ENCODE measurements at places on chromosomes 5 and 9.
A peak's percentile ranks its signal among the peaks of the same experiment; 100 is the strongest.

- DNase-seq = no peak
Measured at GRCh38 chr9:100689635-100690034, 111.8 kb downstream of the CAVIN4 start.

- DNase-seq = no peak
Measured at GRCh38 chr5:89418407-89419085, 535.6 kb upstream of the MEF2C start.

GRCh38 chr5:167057665-167058064 lies 1233.8 kb upstream of the WWC1 start:
- DNase-seq = no peak

DNA sequence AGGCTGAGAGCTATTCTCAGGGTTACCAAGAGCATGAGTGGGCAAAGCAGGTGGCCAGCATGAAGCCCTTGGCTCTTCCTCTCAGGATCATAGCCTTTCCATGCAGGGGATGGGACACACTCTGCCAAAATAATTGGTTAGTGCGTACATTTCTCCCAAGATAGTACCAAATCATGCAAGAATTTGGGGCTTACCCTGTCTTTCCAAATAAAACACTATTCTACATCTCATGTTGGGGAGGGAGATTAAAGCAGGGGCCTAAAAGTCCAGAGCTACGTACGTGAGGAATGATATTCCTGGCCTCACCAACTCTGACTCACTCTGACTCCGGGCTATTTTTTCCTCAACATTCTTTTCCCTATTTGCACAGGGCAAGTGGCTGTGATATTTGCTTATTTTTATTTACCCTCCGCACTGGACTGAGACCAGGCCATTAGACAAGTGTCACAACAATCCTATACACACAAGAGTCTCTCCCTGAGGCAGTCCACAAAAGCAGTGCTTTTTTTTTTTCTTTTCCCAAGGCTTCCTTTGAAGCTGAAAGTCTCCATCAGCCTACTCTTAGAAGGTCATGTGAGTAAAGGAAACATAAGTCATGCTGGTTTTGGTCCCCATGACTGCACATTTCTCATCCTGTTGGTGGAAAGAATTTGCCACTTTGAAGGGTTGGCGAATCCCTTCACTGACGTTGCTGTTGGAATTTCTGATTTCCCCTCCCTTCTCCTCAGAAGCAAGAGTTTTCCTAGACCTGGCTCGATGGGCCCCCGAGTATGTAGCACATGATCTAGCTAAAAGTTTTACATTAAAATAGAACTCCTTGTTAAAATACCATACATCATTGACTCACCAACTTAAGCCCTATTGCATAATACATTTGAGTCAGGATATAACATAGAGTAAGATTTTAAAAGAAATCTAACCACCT lies 40.0 kb downstream of the TMEM252 start:
- DNase-seq = peak; percentile 4

DNA sequence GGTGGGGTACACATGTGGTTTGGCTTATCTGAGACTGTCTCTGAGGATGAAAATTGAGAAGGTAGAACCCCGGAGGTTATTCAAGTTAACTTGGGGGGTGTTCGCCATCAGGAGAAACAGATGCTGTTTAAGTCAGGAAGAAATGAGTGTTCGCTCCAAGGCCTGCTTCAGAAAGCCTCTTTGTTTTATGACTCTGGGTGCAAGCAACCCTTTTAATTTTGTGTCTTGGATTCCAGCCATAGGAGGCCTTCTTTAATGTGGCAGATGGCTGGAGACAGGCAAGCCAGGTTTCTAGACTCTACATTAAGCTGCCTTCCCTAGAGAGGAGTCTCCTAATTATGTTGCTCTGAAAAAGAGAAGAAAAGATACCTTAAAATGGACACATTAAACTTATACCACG lies 4.2 kb upstream of the SMAD5 start:
- no peak for DNase-seq

GRCh38 chr5:73906277-73906676 lies 280.3 kb downstream of the ARHGEF28 start:
- DNase-seq = no peak
